ENCODE measurements at places on chromosomes 3 and 15.

GRCh38 chr3:35643495-35643894, 4.2 kb downstream of the ARPP21 start:
- DNase-seq: no peak

- no peak for DNase-seq
These were observed 115.0 kb downstream of the FOXP1 start for GRCh38 chr3:71468311-71469137.

GRCh38 chr3:15683253-15683652, 81.7 kb downstream of the BTD start:
- no peak for DNase-seq

DNA sequence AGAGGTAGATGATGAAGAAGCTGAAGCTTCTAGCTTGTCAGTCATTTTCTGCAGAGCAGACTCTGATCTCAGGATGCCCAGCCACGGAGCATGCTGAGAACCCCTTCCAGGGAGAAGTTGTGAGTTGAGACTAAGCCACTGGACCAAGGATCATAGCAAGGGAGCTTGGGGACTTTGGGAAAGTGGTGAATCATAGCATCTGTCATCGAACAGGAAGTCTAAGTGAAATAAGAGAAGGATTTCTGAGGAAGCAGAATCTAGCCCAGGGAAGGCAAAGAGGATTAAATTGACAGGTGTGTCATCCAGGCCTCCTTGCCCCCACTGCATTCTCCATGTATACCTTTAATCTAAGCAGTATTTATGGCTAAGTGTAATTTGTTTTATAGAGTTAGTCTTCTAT, 71.8 kb upstream of the TMEM108 start:
- no peak for DNase-seq

Data from iPS DF 6.9 (cell line).